ENCODE measurements at places on chromosomes 13 and 19.

- no peak for DNase-seq
These were observed 9.6 kb upstream of the TPM4 start for GRCh38 chr19:16066611-16067104.

DNA sequence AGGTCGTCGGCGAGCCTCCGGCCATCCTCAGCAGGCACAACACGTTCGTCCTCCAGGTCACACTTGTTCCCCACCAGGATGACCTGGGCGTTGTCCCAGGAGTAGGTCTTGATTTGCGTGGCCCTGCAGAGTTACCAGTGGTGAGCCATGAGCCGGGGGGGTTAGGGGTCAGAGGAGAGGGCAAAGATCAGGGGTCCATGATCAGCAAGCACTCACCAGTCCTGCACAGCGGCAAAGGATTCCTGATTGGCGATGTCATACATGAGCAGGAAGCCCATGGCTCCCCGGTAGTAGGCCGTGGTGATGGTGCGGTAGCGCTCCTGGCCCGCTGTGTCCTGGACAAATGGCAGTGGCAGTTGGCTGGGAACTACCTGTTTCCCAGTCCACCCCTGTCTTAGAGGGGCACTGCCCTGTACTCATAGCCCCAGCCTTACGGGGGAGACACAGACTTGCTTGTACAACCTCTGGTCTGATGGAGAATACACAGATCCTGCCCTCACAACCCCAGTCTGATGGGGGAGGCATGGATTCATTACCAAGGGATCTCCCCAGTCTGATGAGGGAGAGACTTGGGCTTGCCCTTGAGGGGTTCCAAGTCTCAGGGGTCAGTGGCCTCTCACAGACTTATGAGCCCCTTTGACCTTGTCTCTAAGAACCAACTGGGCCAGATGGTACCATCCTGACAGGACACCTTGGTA is 3.9 kb downstream of the RAB3D start:
- no peak for DNase-seq

DNA sequence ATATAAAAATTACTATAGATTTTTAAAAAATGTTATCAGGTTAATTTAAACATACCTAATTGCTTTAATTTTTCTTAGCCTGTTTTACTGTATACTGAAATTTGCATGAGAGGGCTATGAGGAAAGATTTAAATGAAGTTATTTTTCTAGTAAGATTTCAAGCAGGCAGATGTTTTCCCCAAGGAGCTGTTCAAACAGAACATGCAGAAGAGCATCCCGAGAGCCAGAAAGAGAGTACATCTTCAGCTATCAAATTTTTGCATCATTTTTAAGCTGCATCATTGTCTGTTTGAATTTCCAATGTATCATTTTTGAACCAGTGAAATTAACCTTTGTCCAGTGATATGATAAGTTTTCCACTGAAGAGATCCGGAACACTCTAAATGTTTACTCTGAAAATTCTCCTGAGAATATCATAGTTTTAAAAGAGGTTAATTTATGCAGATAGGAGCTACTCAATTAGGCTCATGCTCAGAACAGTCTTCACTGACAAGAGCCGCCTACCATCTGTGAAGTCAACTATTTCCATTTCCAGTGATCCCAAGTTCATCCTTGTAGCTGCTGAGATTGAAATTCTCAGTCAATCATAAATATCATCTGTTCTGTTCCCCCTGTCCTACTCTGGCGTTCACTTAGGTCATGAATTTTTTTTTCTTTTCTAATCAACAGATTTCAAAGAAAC is 467.7 kb upstream of the NBEA start:
- DNase-seq: no peak

DNA sequence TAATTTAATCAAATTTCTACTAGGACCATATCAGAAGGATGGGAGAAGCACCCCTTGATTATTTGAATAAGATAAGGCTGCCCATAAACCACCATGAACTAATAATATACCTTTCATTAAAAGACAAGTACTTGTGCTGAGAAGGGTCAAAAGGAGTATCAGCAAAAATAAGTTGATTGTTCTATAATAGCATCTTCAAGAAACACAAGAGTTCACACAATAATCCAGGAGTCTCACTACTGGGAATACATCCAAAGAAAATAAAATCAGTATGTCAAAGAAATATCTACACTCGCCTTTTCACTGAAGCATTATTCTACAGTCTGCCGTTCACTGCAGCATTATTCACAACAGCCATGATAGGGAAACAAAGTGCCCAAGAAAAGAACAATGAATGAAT is 1310.1 kb upstream of the PCDH9 start:
- no peak for DNase-seq

DNA sequence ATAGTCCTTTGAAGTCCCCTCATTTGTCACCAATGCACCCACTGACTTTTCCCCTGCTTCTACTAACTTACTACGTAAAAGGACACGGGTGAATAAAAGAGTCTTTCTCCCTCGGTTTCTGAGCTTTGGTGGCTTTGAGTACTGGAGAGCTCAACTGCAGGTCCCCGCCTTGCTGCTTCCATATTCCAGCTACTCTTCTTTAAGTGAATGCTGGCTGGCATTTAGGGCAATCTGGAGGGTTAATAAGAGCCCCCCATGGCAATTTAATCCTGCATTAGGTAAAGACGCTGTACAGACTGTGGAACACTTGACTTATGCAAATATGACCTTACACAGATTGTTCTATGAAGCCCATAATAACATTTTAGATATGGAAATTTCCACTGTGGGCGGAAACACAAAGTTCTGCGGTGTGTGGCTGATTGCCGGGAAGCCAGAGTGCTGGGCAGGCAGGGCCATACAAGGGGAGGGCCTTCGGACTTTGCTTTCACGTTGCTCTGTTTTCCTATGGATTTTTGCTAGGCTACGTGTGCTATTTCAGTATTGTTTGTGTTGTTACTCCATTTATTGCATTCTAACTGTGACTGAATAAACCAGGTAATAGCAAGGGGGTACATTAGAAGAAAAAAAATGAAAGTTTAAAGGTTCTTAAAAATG is 97.5 kb downstream of the SLC10A2 start:
- no peak for DNase-seq

DNA sequence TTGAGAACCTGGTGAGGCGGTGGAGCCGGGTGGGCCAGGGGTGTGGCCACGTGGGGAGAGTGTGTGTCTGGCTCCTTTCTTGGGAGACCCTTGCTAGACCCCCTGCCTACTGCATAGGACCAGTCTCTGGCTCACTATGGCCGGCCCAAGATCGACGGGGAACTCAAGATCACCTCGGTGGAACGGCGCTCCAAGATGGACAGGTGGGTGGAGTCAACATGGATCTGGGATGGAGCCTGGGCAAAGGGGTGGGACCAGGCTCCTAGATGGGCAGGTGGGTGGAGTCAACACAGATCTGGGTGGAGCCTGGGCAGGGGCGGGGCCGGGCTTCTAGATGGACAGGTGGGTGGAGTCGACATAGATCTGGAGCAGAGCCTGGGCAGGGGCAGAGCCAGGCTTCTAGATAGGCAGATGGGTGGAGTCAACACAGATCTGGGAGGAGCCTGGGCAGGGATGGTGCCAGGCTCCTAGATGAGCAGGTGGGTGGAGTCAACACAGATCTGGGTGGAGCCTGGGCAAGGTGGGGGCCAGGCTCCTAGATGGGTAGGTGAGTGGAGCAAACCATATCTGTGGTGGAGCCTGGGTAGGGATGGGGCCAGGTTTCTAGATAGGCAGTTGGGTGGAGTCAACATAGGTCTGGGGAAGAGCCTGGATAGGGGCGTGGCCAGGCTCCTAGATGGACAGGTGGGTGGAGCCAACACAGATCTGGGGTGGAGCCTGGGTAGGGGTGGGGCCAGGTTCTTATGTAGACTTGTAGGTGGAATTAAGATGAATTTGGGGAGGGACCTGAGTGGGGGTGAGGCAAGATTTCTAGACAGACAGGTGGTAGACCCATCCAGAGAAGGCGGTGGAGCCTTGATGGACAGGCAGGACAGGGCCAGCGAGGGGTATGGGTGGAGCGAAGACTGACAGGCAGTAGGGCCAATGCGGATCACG is 56.5 kb downstream of the VAV1 start:
- peak; percentile 26 for DNase-seq

DNA sequence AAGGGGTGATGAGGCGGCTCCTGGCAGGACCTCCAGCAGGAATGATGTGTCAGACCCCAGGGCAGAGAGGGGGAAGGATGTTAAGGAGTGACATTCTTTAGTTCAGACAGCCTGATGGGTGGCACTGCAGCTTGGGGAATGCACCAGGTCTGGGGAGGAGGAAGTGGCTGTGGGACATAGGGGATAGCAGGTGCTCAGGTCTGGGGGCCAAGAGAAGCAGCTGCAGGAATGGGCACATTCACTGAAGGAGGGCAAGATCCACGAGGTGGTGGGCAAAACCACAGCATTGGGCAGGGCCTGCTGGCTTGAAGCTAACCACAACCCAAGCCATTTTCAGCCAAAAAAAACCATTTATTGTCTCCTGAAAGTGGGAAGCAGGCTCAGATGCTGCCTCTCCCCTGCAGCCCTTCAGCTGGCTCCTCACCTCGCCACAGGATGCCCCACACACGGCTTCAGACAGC is 26.5 kb downstream of the COMP start:
- DNase-seq: no peak

DNA sequence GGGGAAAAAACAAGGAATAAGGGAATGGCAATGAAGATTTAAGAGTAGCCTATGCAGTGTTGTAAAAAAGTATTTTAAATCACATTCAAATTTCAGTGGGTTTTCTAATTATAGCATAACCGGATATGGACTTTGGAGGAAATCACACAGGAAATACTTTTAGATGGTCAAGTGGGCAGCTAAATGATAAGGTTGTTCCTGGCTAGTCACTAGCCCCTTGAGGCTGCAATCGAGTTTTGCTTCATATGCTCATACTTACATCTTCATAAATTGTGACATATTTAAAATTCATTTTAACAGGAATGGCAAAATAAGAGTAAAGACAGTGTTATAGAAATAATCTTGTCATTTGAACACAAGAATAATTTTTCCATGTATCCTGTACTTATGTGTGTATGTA is 88.9 kb downstream of the WDFY2 start:
- no peak for DNase-seq

- DNase-seq: no peak
These were observed 49.0 kb downstream of the FREM2 start for GRCh38 chr13:38735665-38736440.
